Stimulated activated CD4-positive, alpha-beta T cell treated with anti-CD3 and anti-CD28 coated beads, Interleukin-12 subunit alpha, Interleukin-12 subunit beta, amount 100 ng/mL, for 24 hours (primary cell): ENCODE measurements at places on chromosomes 1 and 21.

DNA sequence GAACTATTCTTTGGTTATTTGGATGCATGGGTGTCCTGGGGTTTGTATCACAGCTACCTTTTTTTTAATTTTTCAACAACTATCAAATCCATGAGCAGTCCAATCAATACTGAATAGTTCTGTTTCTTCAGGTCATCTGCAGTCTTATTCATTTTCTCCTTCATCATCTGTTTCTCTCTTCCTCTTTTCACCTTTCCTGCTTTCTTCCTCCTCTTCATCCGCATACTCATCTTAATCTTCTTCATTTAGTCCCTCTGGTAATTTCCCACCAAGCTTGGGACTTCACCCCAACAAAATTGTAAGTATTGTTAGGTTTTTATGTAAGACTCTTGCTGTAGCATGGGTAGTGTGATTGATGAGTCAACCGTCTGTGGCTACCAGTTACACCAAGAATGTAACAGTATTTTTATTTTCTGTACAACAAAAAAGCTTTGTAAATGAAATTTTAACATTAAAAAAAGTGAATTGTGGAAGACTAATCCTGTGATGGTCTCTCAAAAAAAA is 184.1 kb upstream of the RNPC3 start:
- no peak for DNase-seq

- DNase-seq: no peak
Measured at GRCh38 chr1:228821252-228821651, 86.0 kb downstream of the RHOU start.

DNA sequence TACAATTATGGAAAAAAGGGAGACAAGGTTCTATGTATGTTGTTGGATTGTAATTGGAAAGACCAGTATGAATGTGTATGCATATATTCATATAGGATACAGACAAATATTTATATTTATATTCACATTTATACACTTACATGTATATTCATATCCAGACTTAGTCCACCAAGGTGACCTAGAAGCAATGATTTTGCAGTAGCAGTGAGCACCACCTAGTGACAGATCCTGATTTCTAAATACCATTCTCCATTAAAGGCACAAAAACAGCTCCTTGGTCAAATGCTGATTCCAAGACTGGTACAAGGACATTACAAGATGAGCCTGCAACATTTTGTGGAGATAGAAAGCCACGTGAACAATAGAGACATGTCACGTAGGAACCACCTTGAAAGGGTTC is 153.4 kb downstream of the SDCCAG8 start:
- DNase-seq: no peak

DNA sequence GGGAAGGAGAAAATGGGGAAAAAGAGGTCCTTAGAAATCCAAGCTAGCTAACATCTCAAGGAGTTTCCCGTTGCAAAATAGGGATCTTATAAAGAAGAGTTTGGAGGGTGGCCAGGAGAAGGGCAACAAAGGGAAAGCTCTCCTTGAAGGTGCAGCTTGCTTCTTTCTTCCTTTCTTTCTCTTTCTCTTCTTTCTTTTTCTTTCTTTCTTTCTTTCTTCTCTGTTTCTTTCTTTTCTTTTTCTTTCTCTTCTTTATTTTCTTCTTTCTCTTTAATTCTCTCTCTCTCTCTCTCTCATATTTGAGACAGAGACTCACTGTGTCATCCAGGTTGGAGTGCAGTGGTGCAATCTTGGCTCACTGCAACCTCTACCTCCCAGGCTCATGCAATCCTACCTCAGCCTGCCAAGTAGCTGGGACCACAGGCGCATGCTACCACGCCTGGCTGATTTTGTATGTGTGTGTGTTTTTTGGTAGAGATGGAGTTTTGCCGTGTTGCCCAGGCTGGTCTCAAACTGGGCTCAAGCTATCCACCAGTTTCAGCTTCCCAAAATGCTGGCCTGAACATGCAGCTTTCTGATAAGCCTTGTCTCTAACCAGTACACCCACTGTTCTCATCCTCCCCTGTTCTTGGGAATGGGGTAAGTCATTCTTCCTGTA is 44.4 kb downstream of the RNF11 start:
- no peak for DNase-seq

GRCh38 chr1:205515781-205516253 is 11.3 kb downstream of the CDK18 start:
- no peak for DNase-seq

DNA sequence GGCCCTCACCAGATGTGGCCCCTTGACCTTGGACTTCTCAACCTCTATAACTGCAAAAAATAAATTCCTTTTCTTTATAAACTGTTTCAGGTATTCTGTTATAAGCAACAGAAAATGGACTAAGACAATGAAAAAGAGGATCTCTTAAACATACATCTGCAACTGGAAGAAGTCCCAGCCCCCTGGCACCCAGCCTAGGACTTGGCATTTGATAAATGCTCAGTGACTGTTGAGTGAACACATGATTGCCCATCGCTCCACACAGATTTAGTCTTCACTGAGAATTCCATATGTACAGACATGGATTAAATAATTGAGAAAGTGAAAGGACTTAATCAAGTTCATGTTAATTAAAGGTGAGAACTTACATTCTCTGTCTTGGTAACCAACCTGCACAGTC is 344.9 kb upstream of the RUNX1 start:
- no peak for DNase-seq

DNA sequence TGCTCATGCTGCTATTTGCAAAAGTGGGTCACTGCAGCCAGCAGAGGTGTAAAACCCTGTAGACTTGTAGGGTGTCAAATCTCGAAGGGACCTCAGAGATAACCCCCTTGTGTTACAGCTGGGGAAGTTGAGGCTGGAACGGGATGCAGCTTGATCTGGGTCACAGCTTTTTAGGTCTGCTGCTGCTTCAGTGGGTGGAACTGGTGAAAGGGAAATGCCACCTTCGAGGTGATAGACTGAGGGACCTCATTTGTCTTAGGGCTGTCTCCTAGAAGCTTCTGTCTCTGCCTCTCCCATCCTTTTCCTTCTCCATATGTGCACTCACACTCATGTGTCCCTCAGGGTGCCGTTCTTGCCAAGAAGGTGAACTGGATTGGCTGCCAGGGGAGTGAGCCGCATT is 35.4 kb downstream of the QSOX1 start:
- DNase-seq: no peak

DNA sequence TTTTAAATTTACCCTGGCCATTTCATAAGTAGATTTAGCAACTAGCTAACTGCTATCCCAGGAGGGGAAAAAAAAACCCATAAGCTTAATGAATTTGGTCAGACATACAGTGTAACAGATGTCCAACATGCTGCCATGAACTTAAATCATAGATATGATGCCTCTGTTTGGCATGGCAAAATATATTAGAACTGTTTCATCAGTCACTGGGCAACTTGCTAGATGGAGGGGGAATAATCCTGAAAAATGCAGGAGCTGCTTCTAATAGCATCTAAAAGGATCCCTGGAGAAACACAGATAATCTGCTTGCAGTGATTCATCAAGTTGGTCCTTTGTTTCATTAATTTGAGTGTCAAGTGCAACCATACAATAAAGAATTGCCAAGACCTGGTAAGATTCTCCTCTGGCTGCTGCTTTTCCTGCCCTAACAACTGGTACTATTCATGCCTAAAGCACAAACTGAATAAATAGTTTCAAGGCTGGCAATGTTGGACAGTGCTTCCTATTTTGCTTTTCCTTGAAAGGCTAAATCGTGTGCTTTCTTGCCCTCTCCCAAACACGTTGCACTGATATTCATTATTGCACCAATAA is 1.5 kb upstream of the ST6GALNAC5 start:
- DNase-seq: no peak

DNA sequence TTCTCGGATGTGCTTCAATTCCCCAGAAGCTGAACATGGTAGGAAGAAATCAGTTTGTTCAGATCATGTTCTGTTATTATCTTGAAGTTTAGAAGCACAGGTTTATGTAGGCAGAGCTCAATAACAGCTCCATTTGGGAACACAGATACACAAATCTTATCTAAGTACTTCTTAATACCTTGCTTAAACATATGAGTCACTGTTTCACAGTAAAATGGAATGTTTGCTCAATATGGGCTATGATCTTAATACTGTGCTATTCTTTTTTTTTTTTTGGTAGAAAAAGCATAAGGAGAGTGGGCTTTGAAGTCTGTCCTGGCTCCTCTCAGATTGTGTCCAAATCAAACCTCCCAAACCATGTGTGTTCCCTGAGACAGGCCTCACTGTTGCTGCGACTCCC is 13.4 kb downstream of the PROK1 start:
- no peak for DNase-seq

GRCh38 chr1:187763465-187763864 is 934.7 kb downstream of the PLA2G4A start:
- no peak for DNase-seq

- DNase-seq: no peak
Measured at GRCh38 chr1:230791986-230792564, 44.9 kb downstream of the CAPN9 start.

GRCh38 chr21:30340714-30341573 is 3.5 kb upstream of the KRTAP27-1 start:
- peak; percentile 28 for DNase-seq

- no peak for DNase-seq
Measured at GRCh38 chr21:38396325-38396724, 102.0 kb downstream of the ERG start.

GRCh38 chr1:31497601-31498000 is 78.7 kb upstream of the TINAGL1 start:
- DNase-seq: no peak

GRCh38 chr1:47611992-47612391 is 174.1 kb downstream of the FOXD2 start:
- no peak for DNase-seq

GRCh38 chr1:116261227-116261626 is 111.8 kb upstream of the ATP1A1 start:
- DNase-seq: no peak

DNA sequence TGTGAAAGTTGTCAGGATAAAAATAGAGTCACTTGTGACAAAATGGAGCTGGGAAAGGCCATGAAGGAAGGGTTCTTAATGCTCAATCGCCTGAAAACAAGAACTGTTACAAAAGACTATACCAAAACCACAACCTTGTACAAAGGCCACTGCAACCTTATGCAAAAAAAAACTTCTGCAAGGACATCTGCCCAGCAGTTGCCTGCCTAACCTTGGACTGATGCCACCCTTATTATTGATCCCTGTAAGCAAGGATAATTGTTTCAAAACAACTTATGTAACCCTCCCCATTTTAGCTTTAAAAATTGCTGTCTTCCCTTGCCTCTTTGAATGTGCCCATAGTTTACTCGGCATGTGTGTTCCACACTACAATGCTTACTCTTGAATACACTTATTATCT is 5.7 kb downstream of the ALG14 start:
- no peak for DNase-seq

DNA sequence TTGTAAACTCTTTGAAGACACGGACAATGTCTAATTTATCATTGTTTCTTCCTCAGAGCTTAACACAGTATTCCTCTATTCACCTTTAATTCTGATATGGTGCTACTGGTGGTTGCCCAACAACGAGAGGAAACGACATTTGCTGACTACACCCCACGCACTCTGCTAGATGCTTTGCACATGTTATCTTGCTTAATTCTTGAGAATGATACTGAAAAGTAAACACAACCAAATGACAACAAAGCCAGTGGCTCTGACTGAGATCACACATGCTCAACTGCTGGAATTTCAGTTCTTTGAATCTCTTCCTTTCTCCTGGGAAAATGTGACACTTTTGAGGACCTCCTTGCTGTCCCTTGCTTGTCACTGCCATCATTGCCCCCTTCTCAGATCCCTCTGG is 37.2 kb upstream of the DDAH1 start:
- no peak for DNase-seq

GRCh38 chr1:213049232-213049631 is 1.8 kb upstream of the RPS6KC1 start:
- no peak for DNase-seq

- no peak for DNase-seq
Measured at GRCh38 chr21:36713746-36714145, 14.8 kb downstream of the SIM2 start.

- no peak for DNase-seq
Measured at GRCh38 chr1:46466477-46467182, 23.0 kb upstream of the DMBX1 start.

- DNase-seq: no peak
Measured at GRCh38 chr1:57839526-57839925, 415.7 kb upstream of the DAB1 start.

DNA sequence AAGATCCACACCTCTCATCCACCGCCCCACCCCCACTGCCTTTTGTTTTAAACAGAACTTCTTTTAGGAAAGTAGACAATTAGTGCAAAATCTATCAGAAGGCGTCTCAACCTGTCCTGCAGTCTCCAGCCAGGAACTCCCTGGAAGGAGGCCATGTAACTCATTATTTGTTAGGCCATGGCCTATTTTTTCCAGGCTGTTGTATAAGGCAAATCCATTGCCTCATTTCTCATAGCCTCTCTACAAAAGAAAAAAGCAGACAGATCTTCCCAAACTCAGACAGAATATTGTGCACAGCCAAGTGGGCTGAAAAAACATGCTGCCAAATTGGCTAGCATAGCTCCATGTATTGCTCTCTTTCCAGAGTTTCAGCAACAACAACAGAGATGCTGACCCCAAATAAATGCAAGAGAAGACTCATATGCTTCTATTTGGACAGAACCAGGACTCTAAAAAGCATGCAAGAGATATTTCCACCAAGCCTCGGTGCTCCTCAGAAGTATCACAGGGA is 770.7 kb upstream of the CXADR start:
- DNase-seq: no peak

GRCh38 chr1:248421384-248421783 is 18.5 kb downstream of the OR2T1 start:
- DNase-seq: no peak

DNA sequence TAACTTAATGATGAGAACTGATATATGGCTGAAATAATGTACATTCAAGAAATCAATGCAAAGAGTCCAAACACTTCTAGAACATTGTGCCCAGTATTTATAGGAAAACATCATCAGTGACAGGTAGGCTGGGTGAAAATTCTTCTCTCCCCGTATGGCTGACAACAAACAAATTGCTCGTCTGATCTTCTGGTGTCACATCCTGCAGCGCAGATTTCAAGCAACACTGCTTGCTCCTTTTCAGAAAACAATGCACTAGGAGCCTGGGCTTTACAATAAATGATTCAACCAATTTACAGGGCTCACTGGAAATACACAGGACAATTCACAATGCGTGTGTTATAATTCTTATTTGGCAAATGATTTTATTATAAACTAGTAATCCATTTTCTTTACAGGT is 185.3 kb downstream of the RERE start:
- DNase-seq: no peak

- DNase-seq: no peak
Measured at GRCh38 chr1:202658769-202659168, 51.5 kb downstream of the SYT2 start.

GRCh38 chr1:114131526-114132220 is 22.0 kb downstream of the SYT6 start:
- no peak for DNase-seq

GRCh38 chr1:41153750-41154274 is 88.3 kb downstream of the SCMH1 start:
- no peak for DNase-seq

DNA sequence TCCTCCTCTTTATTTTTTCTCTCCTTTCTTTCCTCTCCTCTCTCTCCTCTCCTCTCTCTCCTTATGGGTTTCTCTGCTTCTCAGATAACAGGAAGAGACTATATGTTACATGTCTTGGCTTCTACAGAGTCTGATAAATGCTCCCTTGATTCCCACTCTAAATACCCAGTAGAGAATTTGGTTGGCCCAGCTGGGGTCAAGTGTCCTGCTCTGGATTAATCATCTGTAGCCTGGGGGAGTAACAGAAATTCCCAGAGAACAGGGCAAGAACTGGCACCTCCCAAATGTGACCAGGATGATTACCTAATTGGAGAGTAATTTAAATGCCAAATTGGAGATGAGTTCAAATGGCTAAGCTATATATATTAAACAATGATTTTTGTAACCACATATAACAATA is 146.1 kb upstream of the LMO4 start:
- DNase-seq: no peak

GRCh38 chr1:94863297-94863911 is 43.2 kb downstream of the SLC44A3 start:
- no peak for DNase-seq
